ENCODE measurements at places on chromosomes 3 and 15.
A peak's percentile ranks its signal among the peaks of the same experiment; 100 is the strongest.

DNA sequence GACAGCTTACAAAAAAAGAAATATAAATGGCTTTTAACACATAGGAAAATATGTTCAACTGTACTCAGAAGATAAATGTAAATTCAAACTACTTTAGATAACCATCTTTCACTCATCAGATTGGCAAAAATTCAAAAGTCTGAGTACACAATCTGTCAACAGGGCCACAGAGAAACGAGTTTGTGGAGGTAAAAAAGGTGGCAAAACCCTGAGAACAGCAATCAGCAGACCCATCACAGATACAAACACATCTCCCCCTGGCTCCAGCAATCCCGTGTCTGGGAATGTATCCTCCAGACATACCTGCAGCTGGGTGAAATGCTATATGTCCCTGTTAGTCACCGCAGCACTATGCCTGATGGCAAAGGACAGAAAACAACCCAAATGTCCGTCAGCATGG lies 149.5 kb downstream of the OSBPL10 start:
- H3K4me1 ChIP-seq: no peaks in the 10 kb centered on the region
- no peak overlapping the region for H3K27ac ChIP-seq
- no peak for DNase-seq
- H3K36me3 ChIP-seq: peaks cover 2% of the 10 kb centered on the region
- H3K4me3 ChIP-seq: no peak overlapping the region

DNA sequence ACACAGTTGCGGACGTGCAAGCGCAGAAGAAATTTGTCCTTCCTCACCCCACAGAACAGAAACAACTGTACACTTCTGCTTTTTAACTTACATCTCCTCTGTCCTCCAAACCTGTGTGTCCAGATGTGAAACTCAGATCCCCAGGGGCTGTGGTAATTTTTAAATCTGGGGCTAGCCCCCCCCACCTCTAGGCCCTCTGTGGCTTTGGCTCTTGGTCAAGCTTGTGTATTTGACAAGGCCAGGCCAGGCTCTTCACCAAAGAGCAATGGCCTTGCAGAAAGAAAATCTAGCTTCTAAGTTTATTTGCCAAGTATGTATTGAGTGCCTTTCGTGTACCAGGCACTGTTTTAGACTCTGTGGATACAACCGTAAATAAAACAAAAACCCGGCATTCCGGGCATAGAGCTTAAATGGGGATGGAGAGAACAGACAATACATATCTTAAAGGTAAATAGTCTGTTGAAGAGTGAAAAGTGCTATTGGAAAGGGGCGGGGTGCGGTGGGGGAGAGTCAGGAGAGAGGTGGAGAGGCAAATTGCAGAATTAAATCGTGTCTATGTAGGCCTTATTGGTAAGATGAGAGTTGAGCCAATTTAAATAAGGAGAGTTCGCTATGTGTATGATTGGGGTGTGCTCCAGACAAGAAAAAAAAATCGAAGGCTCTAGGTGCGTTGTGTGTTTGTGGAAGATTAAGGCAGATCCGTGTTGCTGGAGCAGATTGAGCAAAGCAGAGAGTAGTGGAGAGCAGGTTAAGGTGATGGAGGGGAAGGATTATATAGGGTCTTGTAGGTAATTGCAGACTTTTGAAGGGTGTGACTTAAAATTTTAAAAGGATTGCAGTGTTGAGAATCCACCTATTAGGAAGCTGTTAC lies 781 bp upstream of the DPH6 start:
- H3K4me1 ChIP-seq: peaks cover 25% of the 10 kb centered on the region
- no peaks in the 10 kb centered on the region for H3K27me3 ChIP-seq
- DNase-seq: peak; percentile 12

DNA sequence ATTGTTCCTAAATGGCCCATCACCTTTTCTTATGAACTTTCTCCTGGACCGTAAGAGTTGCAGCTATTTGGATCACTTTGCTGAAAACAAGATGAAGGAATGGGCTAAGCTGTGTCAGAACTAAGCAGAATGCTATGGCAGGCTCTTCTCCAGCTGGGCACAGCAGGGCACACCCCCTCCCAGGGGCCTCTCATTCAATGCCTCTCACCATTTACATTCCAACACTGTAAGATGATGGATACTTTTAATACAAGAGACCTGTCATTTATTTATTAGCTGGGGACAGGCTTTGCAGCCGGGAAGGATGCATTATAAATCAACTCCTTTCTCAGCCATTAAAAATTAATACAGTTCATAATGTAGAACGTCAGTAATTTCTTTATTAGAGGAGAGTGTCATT lies 240.1 kb downstream of the NTRK3 start:
- peaks cover 5% of the 10 kb centered on the region for H3K27me3 ChIP-seq
- DNase-seq: no peak
- H3K4me3 ChIP-seq: no peak overlapping the region
- H3K27ac ChIP-seq: no peak overlapping the region

GRCh38 chr3:193729601-193730000 lies 136.6 kb downstream of the OPA1 start:
- DNase-seq: no peak
- peaks cover 12% of the 10 kb centered on the region for H3K4me1 ChIP-seq
- peaks cover 9% of the 10 kb centered on the region for H3K27me3 ChIP-seq
- no peak overlapping the region for H3K4me3 ChIP-seq
- H3K27ac ChIP-seq: no peak overlapping the region
- no peaks in the 10 kb centered on the region for H3K36me3 ChIP-seq

DNA sequence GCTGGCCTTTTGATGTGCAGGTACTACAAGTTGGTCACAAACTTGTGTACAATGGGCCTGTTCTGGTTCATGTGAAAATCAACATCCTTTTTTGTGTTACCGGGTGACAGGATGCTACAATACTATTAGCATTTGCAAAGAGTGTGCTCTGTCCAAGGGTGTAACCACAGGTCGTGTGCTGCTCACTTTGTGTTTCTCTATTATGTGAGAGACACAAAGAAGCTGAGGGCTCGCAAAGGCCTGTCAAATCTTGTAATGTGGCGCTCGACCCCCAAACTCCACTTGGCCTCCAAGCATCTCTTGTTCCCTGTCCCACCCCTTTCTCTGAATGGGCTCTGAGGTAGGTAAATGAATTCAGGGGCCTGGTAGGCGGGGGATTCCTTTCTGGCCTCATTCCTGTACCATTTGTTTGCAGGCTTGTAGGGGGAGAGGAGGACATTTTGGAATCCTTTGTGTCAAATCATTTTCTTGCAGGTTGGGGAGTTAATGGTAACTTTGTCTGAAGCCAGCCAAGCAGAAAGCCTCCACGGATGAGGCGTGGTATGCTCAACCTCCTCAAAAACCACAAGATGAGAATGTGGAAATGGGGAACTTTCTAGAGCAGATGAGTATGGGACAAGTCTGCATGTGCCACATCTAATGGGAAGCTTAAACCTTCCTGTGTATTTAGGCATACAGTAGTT lies 109.1 kb downstream of the OPA1 start:
- DNase-seq: no peak
- H3K27ac ChIP-seq: no peak overlapping the region
- no peak overlapping the region for H3K4me3 ChIP-seq
- H3K4me1 ChIP-seq: peaks cover 2% of the 10 kb centered on the region

DNA sequence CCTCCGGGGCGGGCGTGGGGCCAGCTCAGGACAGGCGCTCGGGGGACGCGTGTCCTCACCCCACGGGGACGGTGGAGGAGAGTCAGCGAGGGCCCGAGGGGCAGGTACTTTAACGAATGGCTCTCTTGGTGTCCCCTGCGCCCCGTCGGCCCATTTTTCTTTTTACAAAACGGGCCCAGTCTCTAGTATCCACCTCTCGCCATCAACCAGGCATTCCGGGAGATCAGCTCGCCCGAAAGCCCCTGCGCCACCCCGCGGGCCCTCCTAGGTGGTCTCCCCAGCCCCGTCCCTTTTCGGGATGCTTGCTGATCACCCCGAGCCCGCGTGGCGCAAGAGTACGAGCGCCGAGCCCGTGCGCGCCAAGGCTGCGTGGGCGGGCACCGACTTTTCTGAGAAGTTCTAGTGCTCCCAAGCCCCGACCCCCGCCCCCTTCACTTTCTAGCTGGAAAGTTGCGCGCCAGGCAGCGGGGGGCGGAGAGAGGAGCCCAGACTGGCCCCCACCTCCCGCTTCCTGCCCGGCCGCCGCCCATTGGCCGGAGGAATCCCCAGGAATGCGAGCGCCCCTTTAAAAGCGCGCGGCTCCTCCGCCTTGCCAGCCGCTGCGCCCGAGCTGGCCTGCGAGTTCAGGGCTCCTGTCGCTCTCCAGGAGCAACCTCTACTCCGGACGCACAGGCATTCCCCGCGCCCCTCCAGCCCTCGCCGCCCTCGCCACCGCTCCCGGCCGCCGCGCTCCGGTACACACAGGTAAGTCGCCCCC lies at the start of gene THBS1:
Gene THBS1 (plus strand): TSS at position 595 of the 757 bp plus-strand sequence. CDS start 779 bp downstream, outside the sequence.
- peaks cover 5% of the 10 kb centered on the region for H3K36me3 ChIP-seq
- H3K4me1 ChIP-seq: peaks cover 17% of the 10 kb centered on the region
- peak; percentile 82 for DNase-seq
- H3K4me3 ChIP-seq: peak within 1 kb of the TSS; percentile 83
- peak within 1 kb of the TSS; percentile 94 for H3K27ac ChIP-seq

DNA sequence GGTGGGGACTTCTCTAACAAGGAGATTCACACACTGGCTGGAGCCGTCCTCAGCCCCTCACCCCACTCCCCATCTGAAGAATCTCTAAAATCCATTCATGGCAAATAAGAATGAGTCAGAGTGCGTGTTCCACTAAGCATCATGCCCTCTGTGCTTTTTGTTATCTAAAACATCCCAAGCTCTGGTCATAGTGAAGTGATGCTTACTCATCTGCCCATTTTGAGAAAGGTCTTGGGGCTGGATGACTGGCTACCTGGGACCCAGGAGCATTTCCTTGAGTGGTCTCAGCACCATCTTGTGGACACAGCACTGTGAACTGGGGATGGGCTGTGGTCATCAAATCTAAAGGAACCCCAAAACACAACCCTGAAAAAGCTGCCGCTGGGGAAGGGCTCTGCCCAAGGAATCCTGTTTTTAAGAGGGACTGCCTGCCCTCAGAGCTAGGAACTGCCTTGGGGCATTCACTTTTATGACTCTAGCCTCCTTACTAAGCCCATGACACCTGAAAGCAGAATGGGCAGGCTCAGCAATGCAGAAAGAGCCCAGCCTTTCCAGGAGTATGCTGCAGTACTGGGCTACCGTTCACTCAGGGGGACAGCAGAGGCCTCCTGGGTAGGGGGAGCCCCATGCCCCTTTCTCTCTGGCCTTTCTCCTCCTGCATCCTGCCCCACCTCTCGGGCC lies 53.5 kb downstream of the ZBTB38 start:
- DNase-seq: no peak
- peaks cover 13% of the 10 kb centered on the region for H3K4me1 ChIP-seq
- no peak overlapping the region for H3K27ac ChIP-seq
- peaks cover 4% of the 10 kb centered on the region for H3K36me3 ChIP-seq
- H3K4me3 ChIP-seq: no peak overlapping the region
- H3K27me3 ChIP-seq: no peaks in the 10 kb centered on the region

DNA sequence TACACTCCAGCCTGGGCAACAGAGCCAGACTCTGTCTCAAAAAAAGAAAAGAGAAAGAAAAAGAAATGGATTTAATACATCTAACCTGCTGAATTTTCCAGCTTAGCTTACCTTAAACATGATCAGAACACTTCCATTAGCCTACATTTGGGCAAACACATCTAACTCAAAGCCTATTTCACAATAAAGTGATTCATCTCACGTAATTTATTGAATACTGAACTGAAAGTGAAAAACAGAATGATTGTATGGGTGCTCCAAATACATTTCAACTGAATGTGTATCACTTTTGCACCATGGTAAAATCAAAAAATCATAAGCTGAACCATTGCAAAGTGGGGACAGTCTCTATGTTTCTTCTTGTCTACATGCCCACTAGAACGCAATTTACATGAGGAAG lies 9.0 kb downstream of the PIK3R4 start:
- no peak overlapping the region for H3K27ac ChIP-seq
- peaks cover 17% of the 10 kb centered on the region for H3K36me3 ChIP-seq
- no peak overlapping the region for H3K4me3 ChIP-seq

GRCh38 chr15:27665002-27665401 lies 434.1 kb downstream of the OCA2 start:
- H3K4me3 ChIP-seq: peak overlapping the region; percentile 11
- H3K36me3 ChIP-seq: peaks cover 6% of the 10 kb centered on the region
- peak overlapping the region; percentile 64 for H3K27ac ChIP-seq
- DNase-seq: no peak

DNA sequence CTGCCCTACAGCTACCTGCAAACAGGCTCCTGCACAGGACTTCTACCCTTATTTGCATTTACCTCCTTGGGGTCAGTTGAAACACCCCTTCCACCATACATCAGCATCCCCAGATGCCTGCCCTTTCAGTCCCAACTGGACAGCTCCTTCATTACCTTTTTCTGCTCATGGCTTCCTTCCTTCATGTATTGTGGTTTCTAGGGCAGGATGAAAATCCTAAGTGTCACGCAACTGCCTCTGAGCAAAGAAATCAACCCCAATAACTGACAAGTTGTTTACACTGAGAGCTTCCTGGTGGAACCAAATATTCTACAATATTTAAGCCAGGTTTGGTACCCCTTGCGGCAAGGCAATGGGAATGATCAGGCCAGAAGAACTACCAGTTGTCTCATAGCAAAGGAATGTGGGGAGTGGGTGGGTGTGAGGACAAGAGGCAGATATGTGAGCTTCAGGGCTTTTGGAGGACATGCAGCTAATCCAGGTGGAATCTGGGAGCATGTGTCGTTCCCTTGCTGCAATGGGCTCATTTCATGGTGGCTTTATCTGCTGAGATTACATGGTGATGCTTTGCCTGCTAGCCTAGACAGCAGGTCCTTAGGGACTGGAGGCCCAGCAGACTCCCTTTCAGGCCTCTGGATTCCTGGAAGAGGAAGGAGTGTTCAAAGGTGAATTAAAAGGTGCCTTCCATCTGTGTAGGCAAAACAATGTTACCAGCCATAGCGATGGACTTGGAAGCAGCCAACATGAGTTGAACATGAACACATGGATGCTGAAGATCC lies 34.9 kb downstream of the PPCDC start:
- H3K36me3 ChIP-seq: peaks cover 9% of the 10 kb centered on the region
- H3K27ac ChIP-seq: peak overlapping the region; percentile 86
- H3K27me3 ChIP-seq: no peaks in the 10 kb centered on the region
- no peak overlapping the region for H3K4me3 ChIP-seq
- peaks cover 11% of the 10 kb centered on the region for H3K4me1 ChIP-seq

DNA sequence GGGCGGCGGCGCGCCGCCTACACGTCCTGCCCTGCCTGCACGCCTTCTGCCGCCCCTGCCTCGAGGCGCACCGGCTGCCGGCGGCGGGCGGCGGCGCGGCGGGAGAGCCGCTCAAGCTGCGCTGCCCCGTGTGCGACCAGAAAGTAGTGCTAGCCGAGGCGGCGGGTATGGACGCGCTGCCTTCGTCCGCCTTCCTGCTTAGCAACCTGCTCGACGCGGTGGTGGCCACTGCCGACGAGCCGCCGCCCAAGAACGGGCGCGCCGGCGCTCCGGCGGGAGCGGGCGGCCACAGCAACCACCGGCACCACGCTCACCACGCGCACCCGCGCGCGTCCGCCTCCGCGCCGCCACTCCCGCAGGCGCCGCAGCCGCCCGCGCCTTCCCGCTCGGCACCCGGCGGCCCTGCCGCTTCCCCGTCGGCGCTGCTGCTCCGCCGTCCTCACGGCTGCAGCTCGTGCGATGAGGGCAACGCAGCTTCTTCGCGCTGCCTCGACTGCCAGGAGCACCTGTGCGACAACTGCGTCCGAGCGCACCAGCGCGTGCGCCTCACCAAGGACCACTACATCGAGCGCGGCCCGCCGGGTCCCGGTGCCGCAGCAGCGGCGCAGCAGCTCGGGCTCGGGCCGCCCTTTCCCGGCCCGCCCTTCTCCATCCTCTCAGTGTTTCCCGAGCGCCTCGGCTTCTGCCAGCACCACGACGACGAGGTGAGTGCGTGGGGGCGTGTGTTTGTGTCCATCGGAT lies 602 bp downstream of the TRIM71 start:
- H3K4me1 ChIP-seq: peaks cover 56% of the 10 kb centered on the region
- H3K4me3 ChIP-seq: peak overlapping the region; percentile 91
- H3K36me3 ChIP-seq: peaks cover 9% of the 10 kb centered on the region

- H3K4me1 ChIP-seq: peaks cover 1% of the 10 kb centered on the region
- no peaks in the 10 kb centered on the region for H3K36me3 ChIP-seq
- H3K4me3 ChIP-seq: no peak overlapping the region
- no peaks in the 10 kb centered on the region for H3K27me3 ChIP-seq
Observed at GRCh38 chr3:156488767-156489166, 66.2 kb downstream of the SSR3 start.

All from progenitor cell of endocrine pancreas (in vitro differentiated cells).